ENCODE measurements at places on chromosomes 12 and 14. TPM values are rescaled to one million over a fixed set of nuclear protein-coding genes. Genes with fewer than 3 reads are reported as not detected.

The GDF11 gene
- 6.6 TPM for total RNA-seq

The CCDC196 gene
- not detected for total RNA-seq

The CATSPERB gene
- 0.11 TPM for total RNA-seq

The PTPRB gene
- total RNA-seq = 3.1 TPM

The SLCO1C1 gene
- total RNA-seq = not detected

The LIN52 gene
- total RNA-seq = 9.2 TPM

The SMCO2 gene
- 0.12 TPM for total RNA-seq

Measured in uterine smooth muscle cell (primary cell).